ENCODE measurements at places on chromosomes 13 and 19.
A peak's percentile ranks its signal among the peaks of the same experiment; 100 is the strongest.

DNA sequence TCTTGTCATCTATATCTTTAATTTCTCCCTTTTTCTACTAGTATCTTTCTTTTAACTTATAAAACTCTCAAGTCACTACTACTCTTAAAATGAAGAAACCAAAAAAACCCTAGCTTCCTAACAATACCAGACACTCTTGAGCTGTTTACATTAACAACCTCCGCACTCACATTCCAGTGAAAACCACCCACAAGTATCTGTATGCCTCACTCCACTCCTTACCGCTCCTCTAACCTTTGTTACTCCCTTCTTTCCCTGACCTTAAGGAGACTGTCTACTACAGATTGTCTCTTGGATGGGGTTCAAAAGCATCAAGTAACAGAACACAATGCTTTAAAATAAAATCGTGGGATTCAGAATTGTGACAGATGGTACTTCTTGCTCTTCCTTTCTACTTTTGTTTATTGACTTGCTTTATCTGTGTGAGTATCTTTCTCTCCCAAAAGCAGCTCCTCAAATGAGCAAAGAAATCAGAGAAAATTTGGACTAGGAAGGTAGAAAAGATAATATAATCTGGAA, 110.0 kb upstream of the FBXL3 start:
- no peak for DNase-seq

- no peak for DNase-seq
Measured at GRCh38 chr13:66443926-66444325, 786.2 kb downstream of the PCDH9 start.

- DNase-seq, result no peak
Measured at GRCh38 chr19:34082289-34083077, 89.8 kb upstream of the LSM14A start.

DNA sequence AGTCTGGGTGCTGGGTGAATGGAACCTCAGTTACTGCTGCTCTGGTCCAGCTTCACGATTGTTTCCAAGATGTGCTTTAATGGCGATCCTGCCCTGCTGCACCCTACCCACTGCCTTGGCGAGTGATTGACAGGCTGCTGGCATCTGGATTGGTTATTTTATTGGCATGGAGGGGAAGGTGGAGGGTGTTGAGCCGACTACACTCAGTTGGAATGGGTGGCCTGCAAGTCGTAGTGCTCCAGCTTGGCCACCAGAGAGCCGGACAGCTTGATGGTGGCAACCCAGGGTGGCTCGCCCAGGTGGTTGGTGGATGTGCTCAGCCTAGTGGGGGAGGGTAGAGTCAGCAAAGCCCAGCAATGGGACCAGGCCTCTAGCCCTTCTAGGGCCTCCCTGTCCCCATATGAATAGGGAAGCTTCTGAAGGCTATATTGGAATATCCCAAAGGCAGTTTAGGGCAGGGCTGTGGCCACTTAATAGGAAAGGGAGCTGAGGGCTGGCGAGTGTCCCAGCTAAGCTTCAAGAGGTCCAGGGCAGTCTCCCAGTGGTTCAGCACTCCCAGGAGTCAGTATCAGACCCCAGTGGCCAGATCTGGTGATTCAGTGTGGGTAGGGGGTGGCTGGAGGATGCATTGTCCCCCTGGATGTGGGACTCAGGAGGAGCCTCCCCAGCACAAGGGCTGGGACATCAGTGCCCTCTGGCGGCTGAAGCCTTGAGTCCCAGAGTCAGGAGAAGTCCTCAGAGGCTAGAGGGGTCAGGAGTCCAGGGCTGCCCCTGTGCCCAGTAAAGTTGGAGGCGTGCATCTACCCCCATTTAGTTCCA, 3.4 kb downstream of the GGN start:
- no peak for DNase-seq

- DNase-seq, result no peak
Measured at GRCh38 chr13:93378184-93378583, 151.6 kb downstream of the GPC6 start.

GRCh38 chr13:96500953-96501352, 411.0 kb downstream of the HS6ST3 start:
- no peak for DNase-seq

- DNase-seq, result no peak
Measured at GRCh38 chr13:46168783-46169182, 13.2 kb downstream of the LCP1 start.

GRCh38 chr19:5696196-5697021, 6.3 kb downstream of the RPL36 start:
- DNase-seq, result no peak

GRCh38 chr19:16535381-16535780, 6.9 kb downstream of the CHERP start:
- DNase-seq, result no peak

- no peak for DNase-seq
Measured at GRCh38 chr13:29878101-29878500, 27.7 kb upstream of the UBL3 start.

- no peak for DNase-seq
Measured at GRCh38 chr19:5345895-5346386, 5.3 kb upstream of the PTPRS start.

GRCh38 chr19:18594096-18594823, 5.7 kb downstream of the REX1BD start:
- DNase-seq, result peak; percentile 67

DNA sequence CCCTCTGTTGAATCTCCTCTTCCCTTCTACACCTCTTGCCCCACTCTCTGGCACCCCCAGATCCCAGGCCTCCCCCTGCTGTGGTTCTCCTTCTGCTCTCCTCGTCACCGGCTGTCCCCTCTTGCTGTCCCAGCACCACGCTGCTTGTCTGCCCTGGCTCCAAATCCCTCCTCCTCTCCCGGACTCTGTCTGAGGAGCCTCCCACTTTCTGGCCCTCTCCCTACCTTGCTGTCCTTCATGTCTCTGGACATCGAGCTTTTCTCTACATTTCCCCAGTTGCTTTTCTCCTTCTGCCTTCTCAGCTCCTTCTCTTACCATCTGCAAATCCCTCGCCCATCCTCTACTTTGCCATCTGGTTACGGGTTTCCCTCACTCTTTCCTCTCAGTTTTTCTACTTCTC, 1.2 kb downstream of the ZNF347 start:
- no peak for DNase-seq

DNA sequence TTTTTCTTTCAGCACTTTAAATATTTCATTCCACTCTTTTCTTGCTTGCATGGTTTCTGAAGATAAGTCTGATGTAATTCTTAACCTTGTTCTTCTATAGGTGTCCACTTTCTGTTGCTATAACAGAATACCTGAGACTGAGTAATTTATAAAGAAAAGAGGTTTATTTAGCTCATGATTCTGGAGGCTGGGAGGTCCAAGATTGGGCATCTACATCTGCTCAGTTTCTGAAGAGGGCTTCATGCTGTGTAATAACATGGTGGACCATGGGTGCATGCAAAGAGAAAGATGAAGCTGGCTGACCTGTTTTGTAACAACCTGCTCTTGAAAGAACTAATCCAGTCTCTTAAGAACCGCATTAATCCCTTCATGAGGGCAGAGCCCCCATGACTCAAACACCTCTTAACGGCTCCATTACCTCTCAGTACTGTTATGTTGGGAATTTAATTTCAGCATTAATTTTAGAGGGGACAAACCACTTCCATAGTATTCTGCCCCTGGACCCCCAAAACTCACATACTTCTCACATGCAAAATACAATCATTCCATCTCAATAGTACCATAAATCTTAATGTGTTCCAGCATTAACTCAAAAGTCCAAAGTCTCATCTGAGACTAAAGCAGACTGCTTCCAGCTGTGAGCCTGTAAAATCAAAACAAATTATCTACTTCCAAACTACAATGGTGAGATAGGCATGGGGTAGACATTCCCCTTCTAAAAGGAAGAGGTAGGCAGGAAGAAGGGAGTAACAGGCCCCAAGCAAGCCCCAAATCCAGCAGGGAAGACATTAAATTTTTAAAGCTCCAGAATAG, 9.6 kb upstream of the FGF9 start:
- DNase-seq, result no peak

DNA sequence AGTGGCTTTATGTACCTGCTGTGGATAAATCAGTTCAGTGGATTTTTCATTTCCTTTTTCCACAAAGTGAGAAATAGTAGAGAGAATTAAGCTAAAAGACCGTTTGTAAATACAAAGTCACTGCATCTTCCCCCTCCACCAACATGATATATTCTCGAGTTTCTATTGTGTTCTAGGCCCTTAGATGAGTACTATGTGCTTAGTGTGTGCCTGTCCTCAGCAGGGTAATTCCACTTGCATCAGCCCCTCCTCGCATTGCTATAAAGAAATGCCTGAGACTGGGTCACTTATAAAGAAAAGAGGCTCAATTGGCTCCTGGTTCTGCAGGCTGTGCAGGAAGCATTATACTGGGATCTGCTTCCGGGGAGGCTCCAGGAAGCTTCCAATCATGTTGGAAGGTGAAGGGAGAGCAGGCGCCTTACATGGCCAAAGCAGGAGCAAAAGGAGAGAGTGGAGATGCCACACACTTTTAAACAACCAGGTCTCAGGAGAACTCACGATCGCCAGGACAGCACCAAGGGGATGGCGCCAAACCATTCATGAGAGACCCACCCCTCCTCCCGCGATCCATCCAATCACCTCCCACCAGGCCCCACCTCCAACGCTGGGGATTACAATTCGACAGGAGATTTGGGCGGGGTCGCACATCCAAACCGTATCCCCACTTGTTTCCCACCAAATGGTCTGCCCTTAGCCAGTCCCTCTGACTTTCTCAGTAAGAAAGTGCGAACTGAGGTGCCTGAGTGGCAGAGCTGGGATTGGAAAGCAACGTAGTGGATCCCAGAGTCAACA, 102.3 kb upstream of the ABCC4 start:
- no peak for DNase-seq

GRCh38 chr13:24271601-24272451, 37.6 kb upstream of the C1QTNF9 start:
- no peak for DNase-seq
